ENCODE measurements at places on chromosomes 2 and 18. TPM values are rescaled to one million over a fixed set of nuclear protein-coding genes. Genes with fewer than 3 reads are reported as not detected.

Gene HS1BP3
- total RNA-seq = 21.1 TPM

Gene SULT1C2
- total RNA-seq = 25.7 TPM

Gene CFAP65
- total RNA-seq = not detected

Gene HOXD8
- total RNA-seq = 2.6 TPM

Gene FAM228A
- total RNA-seq = not detected

Gene BMP10
- not detected for total RNA-seq

Gene PLCD4
- total RNA-seq = not detected

Gene G6PC2
- 21.3 TPM for total RNA-seq

Gene CD207
- total RNA-seq = not detected

Gene SERPINB12
- not detected for total RNA-seq

Gene LCT
- total RNA-seq = not detected

Gene DSC2
- total RNA-seq = 8.9 TPM

Gene GPR35
- 0.33 TPM for total RNA-seq

Measured in body of pancreas (tissue), 4 donors.